ENCODE measurements at places on chromosomes 4 and X.
A peak's percentile ranks its signal among the peaks of the same experiment; 100 is the strongest.

- no peak for DNase-seq
These were observed 20.8 kb downstream of the PPEF2 start for GRCh38 chr4:75881476-75881875.

GRCh38 chrX:49042581-49043219 lies 457 bp downstream of the TFE3 start:
- no peak for DNase-seq

GRCh38 chr4:186825069-186825468 lies 101.4 kb upstream of the FAT1 start:
- no peak for DNase-seq

- no peak for DNase-seq
These were observed 29.1 kb downstream of the TBC1D14 start for GRCh38 chr4:6938647-6939271.

GRCh38 chrX:37785569-37785968 lies 5.7 kb downstream of the CYBB start:
- DNase-seq, result peak; percentile 3
